HuH-7.5 (cell line): ENCODE measurements at places on chromosomes 1 and 21.

DNA sequence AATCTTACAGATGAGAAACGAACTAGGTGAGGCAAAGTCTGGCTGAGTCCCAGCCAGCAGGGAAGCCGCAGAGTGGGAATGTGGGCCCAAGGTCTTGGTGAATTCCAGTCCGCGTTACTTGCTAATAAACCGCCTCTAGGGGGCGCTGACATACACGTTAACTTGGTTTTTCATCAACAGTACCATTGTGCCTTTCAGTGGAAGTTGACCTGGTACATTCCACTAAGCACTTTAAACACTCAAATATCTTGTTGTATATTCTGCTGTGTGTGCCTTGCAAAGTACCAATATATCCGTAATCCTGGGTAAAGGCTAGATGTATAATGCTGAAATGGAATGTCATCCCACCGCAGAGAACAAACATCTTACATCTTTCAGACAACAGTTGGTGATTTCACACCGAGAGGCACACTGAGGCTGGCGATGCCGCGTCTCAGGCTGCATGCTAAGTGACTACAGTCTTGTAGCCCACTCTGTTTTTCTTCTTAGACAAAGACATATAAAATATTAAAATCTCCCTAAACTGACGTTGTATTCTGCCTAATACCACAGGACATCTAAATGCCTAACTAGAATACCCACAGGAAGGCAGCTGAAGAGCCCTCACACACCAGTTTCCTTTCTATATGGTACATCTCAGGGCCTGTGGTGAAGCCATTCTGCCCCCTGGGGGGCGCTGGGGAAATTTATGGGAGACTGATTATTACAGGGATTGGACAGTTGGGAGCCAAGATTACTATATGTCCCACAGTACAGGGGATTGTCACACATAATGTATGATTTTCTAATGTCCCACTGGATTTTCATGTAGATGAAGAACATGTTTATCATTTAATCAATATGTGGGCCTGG, 49.2 kb upstream of the C1orf198 start:
- peak; percentile 60 for DNase-seq

DNA sequence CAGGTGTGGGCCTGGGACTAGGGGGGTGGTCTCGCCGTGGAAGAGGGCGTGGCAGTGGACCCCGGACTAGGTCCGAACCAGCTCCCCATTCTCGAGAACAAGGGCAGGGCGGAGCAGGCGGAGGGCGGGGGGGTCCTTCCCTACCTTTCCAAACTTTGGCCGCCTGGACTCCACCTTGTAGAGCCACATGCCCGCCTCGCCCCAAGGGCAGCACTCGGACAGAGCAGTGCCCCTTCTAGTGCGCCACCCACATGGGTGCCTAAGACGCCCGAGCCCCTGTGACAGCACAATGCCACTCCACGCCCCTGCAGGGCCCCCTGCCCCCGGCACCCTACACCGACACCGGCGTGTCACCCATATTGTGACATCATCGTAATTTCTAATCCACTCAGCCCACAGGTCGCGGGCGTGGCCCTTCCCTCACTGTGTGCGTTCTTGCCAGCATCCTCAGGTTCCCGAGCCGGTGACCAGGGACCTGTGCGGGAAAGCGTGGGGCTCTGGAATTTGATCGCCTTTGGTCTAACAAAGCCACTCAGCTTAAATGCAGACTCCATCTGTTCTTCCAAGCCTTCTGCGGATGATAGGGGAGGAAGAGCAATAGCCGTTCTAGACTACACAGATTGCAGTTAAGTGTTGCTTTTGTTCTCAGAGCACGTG, 553 bp upstream of the STMN1 start:
- no peak for DNase-seq

GRCh38 chr1:70284366-70284765, 63.2 kb downstream of the SRSF11 start:
- no peak for DNase-seq

GRCh38 chr1:116538544-116538943, 32.3 kb downstream of the CD58 start:
- DNase-seq: no peak
